AG09319 (cell line): ENCODE measurements at places on chromosomes 12 and 14.

- DNase-seq, result no peak
Measured at GRCh38 chr14:100896369-100897060, 7.0 kb downstream of the RTL1 start.

- no peak for DNase-seq
Measured at GRCh38 chr12:98635657-98636323, 8.8 kb downstream of the IKBIP start.

DNA sequence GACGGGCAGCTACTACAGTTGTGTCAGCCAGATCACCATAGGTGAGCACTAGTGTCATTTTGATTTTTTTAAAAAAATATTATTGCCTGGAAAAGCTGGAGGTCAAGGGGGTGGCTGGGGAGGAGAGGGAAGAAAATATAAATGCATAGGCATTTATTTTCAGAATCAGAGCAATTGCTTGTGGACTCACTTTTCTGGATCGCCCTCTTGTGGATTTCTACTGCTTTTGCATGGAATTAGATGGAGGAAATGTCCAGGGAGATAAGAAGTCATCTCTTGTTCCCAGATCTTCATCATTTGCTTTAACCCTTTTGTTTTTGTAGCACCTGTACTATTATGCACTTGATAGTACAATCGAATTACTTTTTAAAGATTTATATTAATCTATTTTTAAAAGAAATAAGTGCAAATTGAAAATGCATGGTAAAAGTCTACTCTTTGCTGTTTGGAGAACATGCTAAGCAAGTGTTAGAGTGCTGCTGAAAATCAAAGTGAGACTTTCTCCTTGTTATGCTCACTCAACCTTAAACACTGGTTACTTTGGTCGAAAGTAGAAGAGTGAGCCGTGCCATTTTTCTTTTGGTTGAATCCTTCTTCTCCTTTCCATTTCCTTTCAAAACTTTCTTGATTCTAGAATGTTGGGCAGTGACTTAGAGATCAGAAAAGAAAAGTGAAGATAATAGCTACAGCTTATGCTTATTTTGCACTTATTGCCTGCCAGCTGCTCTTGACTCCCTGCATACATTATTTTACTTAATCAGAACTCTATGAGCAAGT, 60.6 kb upstream of the ANO4 start:
- no peak for DNase-seq

DNA sequence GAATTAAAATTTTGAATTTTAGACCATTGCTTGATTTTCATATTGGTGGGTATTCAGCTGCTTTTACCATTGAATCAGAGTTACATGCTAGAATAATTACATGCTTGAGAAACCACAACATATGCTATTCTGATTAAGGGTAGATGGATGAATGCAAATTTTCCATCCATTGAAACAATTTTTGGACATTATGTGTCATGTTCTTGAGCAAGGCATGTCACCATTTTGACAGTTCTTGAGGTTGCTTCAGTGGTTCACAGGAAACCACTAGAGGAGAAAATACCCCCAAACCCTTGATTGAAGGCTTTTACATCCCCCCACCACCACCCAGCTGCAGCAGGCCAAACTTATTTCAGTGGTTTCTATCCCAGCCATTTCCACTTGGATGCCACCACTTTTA, 13.5 kb downstream of the UBR7 start:
- no peak for DNase-seq

DNA sequence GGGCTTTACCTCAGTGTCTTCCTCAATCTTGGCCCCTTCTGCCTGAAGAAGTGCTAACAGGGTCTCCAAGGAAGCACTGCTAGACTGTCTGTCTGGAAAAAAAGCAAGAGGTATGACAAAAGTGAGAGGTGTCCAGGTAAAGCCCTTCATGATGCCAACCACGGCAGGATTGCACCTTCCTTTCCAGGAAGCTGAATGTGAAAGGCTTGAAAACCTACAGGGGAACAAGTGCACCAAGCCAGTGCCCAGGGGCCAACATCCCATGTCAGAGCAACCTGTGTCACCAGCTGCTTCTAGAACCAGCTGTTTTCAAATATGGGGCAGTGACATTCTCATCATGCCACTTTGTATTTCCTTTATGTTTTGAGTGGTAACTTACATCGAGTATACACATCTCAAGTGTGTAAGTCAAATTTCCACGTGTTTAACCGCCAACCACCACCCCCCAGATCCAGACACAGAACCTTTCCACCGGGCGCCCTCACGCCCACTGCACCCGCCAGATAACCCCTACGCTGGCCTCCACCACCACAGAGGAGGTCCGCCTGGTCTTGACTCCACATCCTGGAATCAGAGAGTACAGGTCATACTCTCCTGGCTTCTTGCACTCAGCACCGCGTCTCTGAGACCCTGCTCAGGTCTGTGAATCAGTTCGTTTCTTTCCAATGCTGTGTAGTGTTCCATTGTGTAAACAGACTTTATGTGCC, 27.3 kb downstream of the VPS37B start:
- DNase-seq, result no peak

GRCh38 chr12:122348505-122348904, 74.0 kb downstream of the CLIP1 start:
- DNase-seq, result no peak
